ENCODE measurements at places on chromosomes 12 and 14.

GRCh38 chr12:112686373-112686772 is 105.2 kb upstream of the RPH3A start:
- no peak for DNase-seq

GRCh38 chr12:115146453-115146852 is 462.5 kb upstream of the TBX3 start:
- DNase-seq, result no peak

- DNase-seq, result no peak
Measured at GRCh38 chr14:69038455-69039287, 59.6 kb upstream of the ACTN1 start.

GRCh38 chr12:92079054-92079385 is 66.6 kb downstream of the BTG1 start:
- DNase-seq, result no peak

GRCh38 chr14:73208390-73208789 is 28.9 kb upstream of the PAPLN start:
- DNase-seq, result no peak

GRCh38 chr14:97731800-97732199 is 934.6 kb downstream of the VRK1 start:
- DNase-seq, result no peak

GRCh38 chr12:27488479-27488878 is 35.5 kb upstream of the PPFIBP1 start:
- no peak for DNase-seq

All from stimulated activated naive CD8-positive, alpha-beta T cell treated with anti-CD3 and anti-CD28 coated beads, Interleukin-15, Interleukin-2, amounts not matched to agents 100 U/mL and 50 U/mL, for 24 hours (primary cell).